NCI-H1092 (cell line): ENCODE measurements at places on chromosomes 5 and 9.
A peak's percentile ranks its signal among the peaks of the same experiment; 100 is the strongest.

GRCh38 chr5:147479949-147480348 is 29.9 kb downstream of the DPYSL3 start:
- no peak for DNase-seq

GRCh38 chr5:117433818-117434217 is 859.2 kb upstream of the SEMA6A start:
- DNase-seq, result no peak

- DNase-seq, result no peak
These were observed 80.2 kb upstream of the LIFR start for GRCh38 chr5:38636626-38637025.

DNA sequence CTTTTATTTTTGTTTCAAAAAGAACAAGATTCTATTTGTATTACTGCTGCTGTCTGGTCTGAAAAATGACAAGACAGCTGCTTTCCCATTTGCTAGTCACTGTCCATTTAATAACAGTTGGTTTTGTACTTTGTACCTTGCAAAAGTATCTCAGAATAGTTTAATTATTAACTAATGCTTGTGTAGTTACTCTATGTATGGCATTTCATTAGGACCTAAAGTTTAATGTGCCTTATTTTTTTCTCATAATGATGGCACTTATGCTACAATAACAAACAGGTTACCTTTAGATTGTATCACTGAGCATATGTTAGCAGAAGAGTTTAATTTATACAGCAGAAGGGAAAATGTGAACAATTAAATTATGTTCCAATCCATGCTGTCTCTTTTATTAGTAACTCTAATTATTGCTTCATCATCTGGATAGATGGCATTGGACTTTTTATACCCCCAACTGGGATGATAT is 134.2 kb downstream of the CDH10 start:
- no peak for DNase-seq

DNA sequence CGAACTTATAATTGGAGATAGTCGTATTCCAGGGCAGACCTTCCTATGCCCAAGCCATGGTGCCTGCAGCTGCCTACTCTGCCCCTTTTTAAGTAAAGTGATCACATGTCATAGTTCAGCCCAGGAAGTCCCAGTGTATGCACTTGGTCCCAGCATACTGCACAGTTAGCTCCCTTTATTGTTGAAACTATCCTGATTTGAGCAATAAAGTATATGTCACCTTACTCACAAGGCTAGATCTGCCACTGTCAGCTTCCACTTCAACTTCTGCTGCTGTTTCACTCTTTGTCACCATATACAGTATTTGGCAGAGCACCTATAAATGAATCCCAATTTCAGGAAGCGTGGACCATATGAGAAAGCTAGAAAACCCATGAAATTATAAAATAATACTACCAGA is 103.8 kb upstream of the PTGER4 start:
- no peak for DNase-seq

- DNase-seq, result no peak
These were observed 152.2 kb downstream of the DCP2 start for GRCh38 chr5:113128641-113129330.

- no peak for DNase-seq
These were observed 501.0 kb downstream of the BNC2 start for GRCh38 chr9:16369427-16369826.

- DNase-seq, result no peak
These were observed 8.8 kb downstream of the KCNV2 start for GRCh38 chr9:2725898-2726649.

- no peak for DNase-seq
These were observed 406.0 kb upstream of the DMAC1 start for GRCh38 chr9:8205576-8205975.

DNA sequence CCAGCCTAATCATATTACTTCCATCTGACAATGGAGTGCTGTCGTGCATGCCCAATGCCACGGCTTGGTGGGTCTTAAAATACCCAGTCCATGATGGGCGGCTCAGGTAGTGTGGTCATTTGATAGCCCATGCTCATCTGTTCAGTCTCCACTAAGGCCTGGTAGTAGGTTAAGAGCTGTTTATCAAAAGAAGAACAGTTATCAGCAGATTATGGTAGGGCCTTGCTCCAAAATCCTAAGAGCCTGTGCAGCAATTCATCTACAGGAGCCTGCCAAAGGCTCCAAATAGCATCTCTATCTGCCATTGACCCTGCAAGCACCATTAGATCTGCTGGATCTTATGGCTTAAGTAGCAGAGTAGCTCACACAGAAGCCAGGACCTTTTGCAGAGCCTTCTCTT is 21.8 kb upstream of the NTRK2 start:
- DNase-seq, result no peak

DNA sequence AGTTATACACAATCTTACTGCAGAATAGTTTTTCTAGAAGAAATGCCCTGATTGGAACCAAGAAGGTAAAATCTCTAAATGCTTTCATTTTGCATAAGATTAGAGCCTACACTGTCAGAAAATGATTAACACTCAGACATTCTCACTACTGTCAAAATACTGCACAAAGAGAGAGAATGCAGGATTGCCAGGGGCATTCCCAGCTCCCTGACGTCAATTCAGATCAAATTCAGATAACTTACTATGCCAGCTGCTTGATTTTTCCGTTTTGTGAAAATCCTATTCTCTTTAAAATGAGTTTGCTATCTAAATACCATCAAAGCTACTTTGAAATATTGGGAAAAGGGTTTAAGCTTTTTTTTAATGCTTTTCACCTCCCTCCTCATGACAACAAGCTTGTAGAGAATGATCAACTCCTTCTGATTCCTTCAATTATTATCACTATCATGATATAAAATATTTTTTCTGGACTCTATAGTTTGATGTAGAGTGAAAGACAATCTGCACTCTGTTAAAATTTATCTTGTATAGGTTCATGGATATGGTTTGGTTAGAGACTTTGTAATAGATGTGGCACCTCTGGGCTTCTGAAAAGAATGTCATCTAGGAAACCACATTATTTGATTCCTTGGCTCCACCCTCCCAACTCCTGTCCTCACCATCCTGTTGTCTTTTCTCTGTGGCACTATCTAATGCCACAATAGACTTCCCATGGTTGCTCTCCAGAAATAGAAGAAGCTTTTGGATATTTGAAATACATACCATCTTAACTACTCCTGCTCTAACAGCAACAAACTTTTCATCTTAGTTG is 407.7 kb downstream of the PDE4D start:
- no peak for DNase-seq

DNA sequence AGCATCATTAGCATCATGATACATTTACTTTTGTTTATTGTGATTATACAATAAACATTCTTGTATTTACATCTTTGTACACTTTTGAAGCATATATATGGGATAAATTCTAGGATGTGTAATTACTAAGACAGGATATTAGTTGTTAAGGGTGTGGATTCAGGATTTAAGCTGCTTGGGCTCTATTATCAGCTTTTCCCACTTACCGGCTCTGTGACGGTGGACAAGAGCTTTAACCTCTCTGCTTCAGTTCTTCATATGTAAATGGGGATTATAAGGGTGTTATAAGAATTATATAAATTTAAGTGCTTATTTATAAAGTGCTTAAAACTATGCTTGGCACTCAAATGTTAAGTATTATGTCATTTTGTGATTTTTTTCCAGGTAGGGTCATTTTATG is 131.1 kb downstream of the FER start:
- DNase-seq, result no peak

GRCh38 chr9:96417661-96418082 is 498 bp downstream of the ZNF367 start:
- DNase-seq, result no peak

DNA sequence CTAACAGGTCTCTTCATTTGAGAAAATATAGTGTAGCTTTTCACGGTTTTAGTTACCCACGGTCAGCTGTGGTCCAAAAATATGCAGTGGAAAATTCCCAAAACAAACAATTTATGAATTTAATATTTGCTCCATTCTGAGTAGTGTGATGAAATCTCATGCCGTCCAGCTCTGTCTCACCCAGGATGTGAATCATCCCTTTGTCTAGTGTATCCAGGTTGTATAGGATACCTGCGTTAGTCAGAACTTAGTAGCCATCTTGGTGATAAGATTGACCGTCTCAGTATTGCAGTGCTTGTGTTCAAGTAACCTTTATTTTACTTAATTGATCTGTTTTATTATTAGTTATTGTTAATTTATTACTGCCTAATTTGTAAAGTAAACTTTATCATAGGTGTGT is 41.1 kb downstream of the NDUFS4 start:
- DNase-seq, result no peak

- DNase-seq, result no peak
These were observed 428 bp downstream of the SLCO4C1 start for GRCh38 chr5:102295534-102296177.

- no peak for DNase-seq
These were observed 24.9 kb downstream of the ATOX1 start for GRCh38 chr5:151733358-151734063.

DNA sequence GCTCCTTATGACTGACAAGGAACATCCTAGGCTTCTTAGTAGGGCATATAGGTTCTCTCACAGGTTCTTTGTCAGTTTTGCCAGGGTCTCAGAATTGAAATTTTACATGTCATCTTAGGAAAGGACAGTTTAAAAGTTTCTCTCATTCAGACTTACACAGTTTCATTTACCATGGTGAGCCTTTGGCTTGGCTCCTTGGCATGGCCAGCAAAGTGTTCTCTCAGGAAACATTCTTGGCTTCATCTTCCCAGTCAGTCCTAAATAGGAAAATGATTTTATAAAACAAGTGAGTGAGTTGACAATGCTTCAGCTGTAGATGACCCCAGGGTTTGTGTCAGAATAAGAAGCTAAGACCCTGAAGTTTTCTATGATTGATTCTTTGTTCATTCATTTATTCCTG is 191.6 kb downstream of the PCSK5 start:
- DNase-seq, result no peak

GRCh38 chr9:8860086-8860485 is 1060.5 kb upstream of the DMAC1 start:
- no peak for DNase-seq

- DNase-seq, result peak; percentile 63
These were observed 194 bp upstream of the RXFP3 start for GRCh38 chr5:33936004-33936380.
